Neural crest cell (in vitro differentiated cells): ENCODE measurements at places on chromosomes 7 and 10.
A peak's percentile ranks its signal among the peaks of the same experiment; 100 is the strongest.

DNA sequence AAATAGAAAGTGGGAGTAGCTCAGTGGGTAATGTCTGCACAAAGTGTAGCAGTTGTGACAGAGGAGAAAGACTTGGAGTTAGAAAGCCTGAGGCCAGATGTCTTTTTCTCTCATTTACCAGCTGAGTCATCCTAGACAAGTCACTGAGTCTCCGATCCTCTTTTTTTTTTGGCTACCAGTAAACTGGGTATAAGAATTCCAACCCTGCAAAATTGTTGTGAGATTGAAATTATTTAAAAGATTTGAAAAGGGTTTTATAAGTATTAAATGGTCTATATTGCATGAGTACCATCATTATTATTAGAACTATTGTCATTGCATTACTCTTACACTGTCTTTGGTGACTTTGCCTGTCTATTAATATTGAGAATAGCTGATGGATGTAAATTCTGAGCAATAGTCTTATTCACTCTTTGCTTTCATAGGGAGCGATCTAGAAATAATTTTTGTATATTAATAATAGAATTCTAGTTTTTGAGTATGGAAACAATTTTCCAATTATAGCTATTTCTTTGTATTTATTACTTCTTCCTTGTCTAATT lies 74.0 kb downstream of the ARID5B start:
- no peak for DNase-seq

DNA sequence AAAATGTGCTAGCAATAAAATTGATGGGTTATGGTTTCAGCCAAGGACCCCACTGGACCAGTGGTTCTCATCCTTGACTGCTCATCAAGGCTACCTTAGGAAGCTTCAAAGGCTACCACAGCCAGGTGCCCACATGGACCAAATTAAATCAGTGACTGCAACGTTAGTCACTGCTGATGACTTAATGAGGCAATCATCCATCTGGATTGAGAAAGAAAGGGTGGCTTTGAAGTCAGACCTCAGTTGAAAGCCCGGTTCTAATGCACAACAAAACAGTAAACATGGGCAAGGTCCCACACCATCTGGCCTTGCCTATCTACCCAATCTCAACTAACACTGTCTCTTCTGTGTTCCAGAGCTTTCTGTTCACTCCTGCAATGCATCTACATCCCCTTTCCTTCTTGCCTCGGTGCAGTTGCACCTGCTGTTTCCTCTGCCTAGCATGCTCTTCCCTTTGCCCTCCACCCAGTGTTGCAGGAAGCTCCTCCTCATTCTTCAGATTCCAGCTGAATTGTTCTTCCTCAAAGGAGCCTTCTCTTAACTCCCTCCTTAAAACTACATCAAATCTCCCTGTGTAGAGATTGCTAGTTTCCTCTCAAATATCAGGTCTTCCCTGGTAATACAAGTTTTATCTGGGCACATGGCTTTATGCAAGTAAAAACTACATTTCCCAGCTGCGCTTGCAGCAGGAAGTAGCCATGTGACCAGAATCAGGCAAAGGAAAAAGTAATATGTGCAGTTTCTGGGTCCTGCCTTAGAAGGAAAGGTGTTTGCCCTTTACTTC lies 10.3 kb upstream of the KCNK18 start:
- no peak for DNase-seq

DNA sequence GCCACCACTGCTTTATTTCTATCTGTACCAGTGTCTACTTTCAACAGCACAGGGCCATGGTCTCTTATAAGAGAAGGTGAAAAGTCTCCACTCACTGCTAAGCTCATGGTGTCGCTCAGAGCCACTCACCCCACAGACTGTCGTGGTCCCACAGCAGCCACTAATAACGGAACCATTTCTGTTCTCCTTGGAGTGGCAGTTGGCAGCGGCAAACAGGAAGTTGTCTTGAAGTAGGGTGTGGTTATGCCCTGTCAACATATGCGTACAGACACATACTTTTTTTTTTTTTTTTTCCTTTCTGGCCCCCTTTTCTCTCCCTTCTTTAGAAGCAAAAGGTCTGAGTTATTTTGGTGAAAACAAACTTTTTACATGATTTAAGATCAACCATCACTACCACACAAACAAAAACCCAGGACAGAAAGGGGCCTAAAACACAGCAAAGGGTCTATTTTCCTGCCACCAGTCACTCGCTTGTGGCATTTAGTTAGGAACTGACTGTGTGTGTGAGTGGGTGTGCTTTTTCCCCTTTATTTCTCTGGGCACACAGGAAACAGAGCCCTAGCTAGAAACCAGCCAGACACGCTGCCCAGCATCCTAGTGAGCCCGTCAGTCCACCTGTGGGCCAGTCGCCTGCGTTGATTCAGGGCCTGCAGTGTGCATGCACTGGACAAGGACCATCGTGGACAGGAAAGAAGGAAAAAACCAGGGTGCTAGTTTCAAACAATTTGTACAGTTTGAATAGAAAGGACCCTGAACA lies 96.7 kb upstream of the EFCAB10 start:
- DNase-seq = no peak

GRCh38 chr10:1809139-1809741 lies 71.9 kb upstream of the ADARB2 start:
- DNase-seq = no peak

- no peak for DNase-seq
Observed at GRCh38 chr7:135693558-135693957, 31.2 kb downstream of the STMP1 start.

DNA sequence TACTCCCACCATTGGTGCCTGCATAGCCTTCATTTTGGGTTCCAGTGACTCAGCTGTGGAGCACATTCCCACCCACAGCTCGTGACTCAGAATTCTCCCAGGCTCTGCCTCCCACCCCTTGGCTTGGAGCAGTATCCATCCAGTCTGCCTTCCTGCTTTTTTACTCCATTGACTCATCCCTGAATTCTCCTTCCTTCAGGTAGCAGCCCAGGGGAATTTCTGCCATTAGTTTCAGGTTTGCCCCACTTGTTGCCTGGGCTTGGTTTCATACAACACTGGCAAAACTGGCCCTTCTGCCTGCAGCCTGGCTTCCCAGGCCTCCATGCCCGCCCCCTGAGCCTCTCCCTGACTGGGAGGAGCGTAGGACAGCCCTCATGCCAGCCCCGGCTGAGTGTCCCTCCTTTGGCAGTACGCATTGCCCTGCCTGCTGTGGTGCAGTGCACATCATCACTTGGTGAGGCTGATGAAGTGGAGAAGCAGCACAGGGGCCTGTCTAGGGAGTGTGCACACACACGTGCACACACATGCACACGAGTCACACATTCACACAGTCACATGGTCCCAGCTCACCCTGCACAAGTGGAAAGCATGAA lies 55.0 kb downstream of the SNX10 start:
- no peak for DNase-seq

- DNase-seq = no peak
Observed at GRCh38 chr10:125041856-125042506, 100.1 kb downstream of the ZRANB1 start.

- DNase-seq = no peak
Observed at GRCh38 chr7:81534996-81535395, 234.9 kb downstream of the HGF start.

DNA sequence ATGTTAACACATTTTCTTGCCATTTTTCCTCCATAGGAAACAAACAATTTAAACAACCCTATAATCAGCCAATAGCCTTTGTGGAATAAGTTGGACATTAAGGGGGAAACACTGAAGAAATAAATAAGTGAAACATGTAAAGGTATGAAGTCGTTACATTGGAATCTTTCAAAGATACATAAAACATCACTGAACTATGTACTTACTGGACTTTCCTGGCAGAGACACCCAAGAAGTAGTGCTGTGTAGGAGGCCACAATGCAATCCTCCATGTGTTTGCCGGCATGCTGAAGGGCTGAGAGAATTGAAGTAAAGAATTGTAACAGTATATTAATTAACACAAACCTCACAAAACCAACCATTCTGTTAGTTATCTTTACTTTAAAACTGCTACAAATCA lies 76.5 kb upstream of the GRID1 start:
- no peak for DNase-seq

GRCh38 chr7:97439637-97440214 lies 292.2 kb upstream of the TAC1 start:
- DNase-seq = no peak

DNA sequence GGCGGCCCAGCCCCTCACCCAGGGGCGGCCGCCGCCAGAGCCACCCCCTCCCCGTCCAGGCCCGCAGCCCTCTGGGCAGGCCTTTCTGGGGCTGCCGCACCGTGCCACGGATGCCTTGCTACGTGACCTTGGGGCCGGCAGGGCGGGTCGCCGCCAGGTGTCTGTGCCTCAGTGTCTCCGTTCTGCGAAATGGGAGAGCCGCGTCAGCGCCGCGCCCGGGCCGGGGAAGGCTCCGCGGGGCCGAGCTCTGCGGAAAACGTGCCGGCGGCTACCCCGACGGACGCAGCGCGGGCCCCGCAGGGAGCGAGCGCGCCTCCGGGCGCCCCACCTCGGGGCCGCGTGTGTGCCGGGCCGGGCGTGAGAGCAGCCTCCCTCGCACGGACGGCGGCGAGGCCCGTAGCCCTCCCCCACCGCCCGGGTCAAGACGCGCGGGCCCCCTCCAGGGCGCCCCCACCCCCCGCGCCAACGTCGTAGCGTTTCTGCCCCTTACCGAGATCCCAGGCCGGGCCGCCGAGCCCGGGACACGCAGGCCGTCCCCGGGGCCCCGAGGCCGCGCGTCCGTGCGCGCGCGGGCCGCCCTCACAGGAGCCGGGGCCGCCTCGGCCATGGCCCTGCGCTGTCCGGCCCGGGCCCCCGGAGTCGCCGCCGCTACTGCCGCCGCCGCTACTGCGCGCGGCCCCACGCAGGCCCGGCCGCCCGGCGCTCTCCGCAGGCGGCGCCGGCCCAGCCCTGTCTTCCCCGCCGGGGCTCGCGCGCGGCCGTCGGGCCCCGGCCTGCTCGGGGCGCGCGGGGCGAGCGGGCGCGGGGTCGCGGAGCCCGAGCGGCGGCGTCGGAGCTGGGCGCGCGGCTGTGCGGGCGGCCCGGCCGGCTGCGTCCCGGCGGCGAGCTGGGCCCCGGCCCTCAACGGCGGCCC lies 1.1 kb downstream of the ZNF777 start:
- DNase-seq = peak; percentile 9

GRCh38 chr7:98840096-98840495 lies 29.7 kb downstream of the TMEM130 start:
- no peak for DNase-seq

GRCh38 chr7:114644455-114644854 lies 229.8 kb downstream of the FOXP2 start:
- no peak for DNase-seq

GRCh38 chr7:157576415-157576814 lies 239.6 kb downstream of the DNAJB6 start:
- no peak for DNase-seq
